ENCODE measurements at places on chromosomes 12 and 14. TPM values are rescaled to one million over a fixed set of nuclear protein-coding genes. Genes with fewer than 3 reads are reported as not detected.

WIF1 gene
- total RNA-seq: not detected

BEGAIN gene
- 6.0 TPM for total RNA-seq

DNA sequence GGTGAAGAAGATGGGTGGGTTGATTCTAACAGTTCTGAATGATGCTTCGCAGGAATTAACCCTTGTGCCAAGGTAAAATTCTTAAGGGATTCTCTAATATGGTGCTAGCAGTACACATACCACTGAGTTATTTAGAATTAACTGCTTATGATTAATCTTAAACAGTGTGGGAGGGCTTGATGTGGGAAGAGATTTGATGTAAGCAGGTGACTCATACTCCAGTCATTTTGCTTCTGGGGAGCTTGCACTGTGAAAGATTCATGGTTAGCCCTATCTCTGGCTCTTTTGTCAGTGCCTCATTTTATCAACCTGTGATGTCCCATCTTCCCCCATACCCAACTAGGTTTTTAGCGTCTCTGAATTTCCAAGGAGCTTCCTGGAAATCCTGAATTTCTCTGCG is 83.8 kb downstream of the NRXN3 start:
- H3K27me3 ChIP-seq: peaks cover 5% of the 10 kb centered on the region
- H3K36me3 ChIP-seq: no peaks in the 10 kb centered on the region
- H3K27ac ChIP-seq: peak overlapping the region; percentile 8

BDKRB2 gene
- not detected for total RNA-seq

DNA sequence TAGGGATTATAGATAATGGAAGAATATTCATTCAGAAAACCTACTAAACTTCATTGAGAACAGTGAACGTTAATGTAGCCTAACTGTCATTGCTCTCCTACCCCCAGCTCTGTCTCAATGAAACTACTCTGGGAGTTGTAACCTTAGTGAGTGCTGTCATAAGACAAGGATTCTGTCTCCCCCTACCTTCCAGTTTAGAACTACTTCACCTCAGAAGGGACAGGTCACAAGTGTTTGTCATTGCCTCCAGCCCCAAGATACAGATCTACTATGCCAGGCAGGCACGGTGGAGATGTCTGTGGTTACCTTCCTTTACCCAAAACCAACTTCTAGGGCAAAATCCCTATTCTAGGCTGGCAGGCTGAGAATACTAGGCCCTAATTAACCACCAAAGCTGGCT is 833.1 kb upstream of the SEL1L start:
- no peak for DNase-seq
- H3K4me3 ChIP-seq: no peak overlapping the region
- no peaks in the 10 kb centered on the region for H3K27me3 ChIP-seq

- H3K36me3 ChIP-seq: no peaks in the 10 kb centered on the region
- H3K27ac ChIP-seq: no peak overlapping the region
- peaks cover 13% of the 10 kb centered on the region for H3K27me3 ChIP-seq
- no peak for DNase-seq
These were observed 50.8 kb upstream of the PTHLH start for GRCh38 chr12:28023156-28023887.

ASCL4 gene
- not detected for total RNA-seq

GRCh38 chr12:92233346-92234015 is 87.8 kb upstream of the BTG1 start:
- peaks cover 26% of the 10 kb centered on the region for H3K4me1 ChIP-seq
- peaks cover 10% of the 10 kb centered on the region for H3K36me3 ChIP-seq
- no peak overlapping the region for H3K4me3 ChIP-seq
- peak overlapping the region; percentile 55 for H3K27ac ChIP-seq
- DNase-seq: no peak
- no peaks in the 10 kb centered on the region for H3K27me3 ChIP-seq

DNA sequence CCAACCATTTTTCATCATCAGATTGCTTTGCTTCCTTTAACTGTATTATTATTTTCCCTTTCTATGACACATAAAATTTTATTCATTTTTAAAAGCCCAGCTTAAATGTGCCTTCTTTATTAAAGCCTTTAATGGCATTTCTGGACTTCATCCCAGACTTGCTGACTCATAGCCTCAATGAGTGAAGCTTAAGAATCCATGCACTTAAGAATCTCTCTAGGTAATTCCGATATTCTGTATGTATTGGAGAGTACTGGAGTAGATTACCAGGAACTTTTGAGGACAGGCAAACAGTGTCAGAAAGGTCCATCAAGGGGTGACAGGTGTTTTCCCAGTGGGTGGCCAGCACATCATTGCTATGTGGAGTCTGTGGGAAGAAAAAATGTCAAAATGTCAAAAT is 107.9 kb downstream of the PTPRQ start:
- H3K27ac ChIP-seq: no peak overlapping the region
- H3K36me3 ChIP-seq: no peaks in the 10 kb centered on the region
- H3K27me3 ChIP-seq: no peaks in the 10 kb centered on the region
- no peak overlapping the region for H3K4me3 ChIP-seq
- no peak for DNase-seq

GRCh38 chr12:122845041-122845864 is 10.0 kb downstream of the HIP1R start:
- H3K4me3 ChIP-seq: no peak overlapping the region
- DNase-seq: no peak
- no peaks in the 10 kb centered on the region for H3K27me3 ChIP-seq
- no peaks in the 10 kb centered on the region for H3K36me3 ChIP-seq
- H3K27ac ChIP-seq: no peak overlapping the region

APOF gene
- total RNA-seq: not detected

TCL1B gene
- total RNA-seq: not detected

ADAM21 gene
- total RNA-seq: not detected

GRCh38 chr12:66648033-66648735 is 30.7 kb downstream of the GRIP1 start:
- peaks cover 1% of the 10 kb centered on the region for H3K27me3 ChIP-seq
- H3K36me3 ChIP-seq: no peaks in the 10 kb centered on the region
- DNase-seq: no peak
- no peak overlapping the region for H3K27ac ChIP-seq
- no peak overlapping the region for H3K4me3 ChIP-seq

DNA sequence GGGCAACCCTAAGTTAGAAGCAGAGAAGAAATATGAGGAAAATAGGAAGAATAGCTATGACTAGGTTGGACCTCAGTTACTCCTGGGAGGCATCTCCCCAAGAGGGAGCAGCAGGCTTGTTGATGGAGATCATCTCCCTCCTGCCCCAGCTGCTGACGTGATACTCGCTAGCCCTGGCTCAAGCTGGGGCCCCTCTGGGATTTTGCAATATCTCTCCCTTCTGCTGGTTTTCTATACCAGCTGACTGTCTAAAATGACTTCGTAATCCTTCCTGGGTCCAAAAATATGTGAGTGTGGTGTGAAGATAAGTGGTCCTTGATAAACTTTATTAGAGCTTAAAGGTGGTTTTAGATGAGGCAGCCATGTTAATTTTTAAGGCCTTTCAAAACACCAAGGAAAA is 4.5 kb upstream of the HECTD4 start:
- H3K36me3 ChIP-seq: no peaks in the 10 kb centered on the region
- peak overlapping the region; percentile 91 for H3K27ac ChIP-seq
- H3K27me3 ChIP-seq: peaks cover 2% of the 10 kb centered on the region
- H3K4me3 ChIP-seq: no peak overlapping the region
- H3K4me1 ChIP-seq: peaks cover 15% of the 10 kb centered on the region

CPNE8 gene
- total RNA-seq: 1.7 TPM

DNA sequence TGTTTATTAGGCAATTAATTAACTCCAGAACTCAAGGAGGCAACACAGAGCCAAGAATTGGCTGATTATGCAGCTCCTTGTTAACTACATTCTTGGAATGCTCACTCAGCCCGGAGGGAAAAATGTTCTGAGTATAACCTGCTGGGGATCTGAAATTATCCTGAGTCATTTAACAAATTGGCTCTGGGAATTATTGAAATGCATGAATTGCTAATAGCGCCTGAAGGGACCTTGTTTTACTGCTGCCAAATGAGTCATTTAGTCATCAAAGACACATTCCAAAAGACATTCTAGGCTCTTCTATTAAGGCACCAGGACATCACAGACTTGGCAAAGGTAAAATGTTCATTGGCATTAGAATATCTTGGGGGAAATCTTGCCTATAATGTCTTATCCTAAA is 13.0 kb downstream of the TMEM52B start:
- H3K27ac ChIP-seq: no peak overlapping the region
- H3K4me1 ChIP-seq: peaks cover 7% of the 10 kb centered on the region
- peaks cover 20% of the 10 kb centered on the region for H3K27me3 ChIP-seq

GRCh38 chr12:84946753-84947152 is 34.2 kb upstream of the SLC6A15 start:
- no peaks in the 10 kb centered on the region for H3K27me3 ChIP-seq
- no peak overlapping the region for H3K27ac ChIP-seq
- H3K4me3 ChIP-seq: no peak overlapping the region
- DNase-seq: no peak

GRCh38 chr14:105120056-105120455 is 48.5 kb downstream of the JAG2 start:
- peaks cover 20% of the 10 kb centered on the region for H3K27me3 ChIP-seq
- H3K27ac ChIP-seq: no peak overlapping the region
- no peak overlapping the region for H3K4me3 ChIP-seq
- no peak for DNase-seq
- no peaks in the 10 kb centered on the region for H3K36me3 ChIP-seq

CACNA1C gene
- total RNA-seq: 0.05 TPM

DNA sequence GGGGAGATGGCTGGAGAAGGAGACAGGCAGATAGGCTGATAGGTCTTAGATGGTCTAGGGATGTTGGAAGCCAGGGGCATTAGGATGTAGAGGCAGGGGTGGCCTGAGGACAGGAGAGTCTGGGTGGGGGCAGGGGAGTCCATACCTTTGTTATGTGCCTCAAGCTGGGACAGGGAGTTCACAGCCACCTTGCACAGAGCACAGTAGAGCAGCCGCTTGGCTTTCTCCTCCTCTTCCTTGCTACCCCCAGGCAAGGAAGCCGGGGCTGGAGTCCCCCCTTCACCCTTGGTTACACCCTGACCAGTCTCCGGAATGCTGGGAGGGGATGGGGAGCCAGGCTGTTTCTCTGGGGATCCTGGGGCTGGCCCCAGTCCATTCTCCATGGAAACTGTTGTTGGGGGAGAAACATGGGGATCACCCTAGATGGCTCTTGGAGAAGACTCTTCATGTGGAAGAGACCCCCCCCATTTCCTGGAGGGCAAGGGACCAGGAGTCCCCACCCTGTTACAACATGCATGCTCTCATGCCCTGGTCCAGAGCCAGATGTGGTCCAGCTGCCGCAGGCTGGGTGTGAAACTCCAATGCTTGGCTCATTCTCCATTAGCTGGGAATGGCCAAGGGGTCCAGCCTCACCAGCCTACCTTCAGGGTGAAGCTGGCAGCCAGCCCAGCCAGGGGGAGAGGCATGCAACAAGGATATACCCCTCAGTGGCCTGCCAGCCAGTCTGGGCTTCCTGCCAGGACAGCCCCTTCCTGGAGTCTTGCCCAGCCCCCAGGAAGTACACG is 7.2 kb upstream of the GPR84 start:
- peaks cover 3% of the 10 kb centered on the region for H3K27me3 ChIP-seq
- peak overlapping the region; percentile 18 for H3K27ac ChIP-seq
- no peak for DNase-seq
- no peaks in the 10 kb centered on the region for H3K36me3 ChIP-seq
- peaks cover 38% of the 10 kb centered on the region for H3K4me1 ChIP-seq

GRCh38 chr12:10293570-10294227 is 14.0 kb upstream of the KLRD1 start:
- no peaks in the 10 kb centered on the region for H3K27me3 ChIP-seq
- H3K27ac ChIP-seq: peak overlapping the region; percentile 86
- peaks cover 61% of the 10 kb centered on the region for H3K4me1 ChIP-seq

KRT71 gene
- total RNA-seq: not detected

DNA sequence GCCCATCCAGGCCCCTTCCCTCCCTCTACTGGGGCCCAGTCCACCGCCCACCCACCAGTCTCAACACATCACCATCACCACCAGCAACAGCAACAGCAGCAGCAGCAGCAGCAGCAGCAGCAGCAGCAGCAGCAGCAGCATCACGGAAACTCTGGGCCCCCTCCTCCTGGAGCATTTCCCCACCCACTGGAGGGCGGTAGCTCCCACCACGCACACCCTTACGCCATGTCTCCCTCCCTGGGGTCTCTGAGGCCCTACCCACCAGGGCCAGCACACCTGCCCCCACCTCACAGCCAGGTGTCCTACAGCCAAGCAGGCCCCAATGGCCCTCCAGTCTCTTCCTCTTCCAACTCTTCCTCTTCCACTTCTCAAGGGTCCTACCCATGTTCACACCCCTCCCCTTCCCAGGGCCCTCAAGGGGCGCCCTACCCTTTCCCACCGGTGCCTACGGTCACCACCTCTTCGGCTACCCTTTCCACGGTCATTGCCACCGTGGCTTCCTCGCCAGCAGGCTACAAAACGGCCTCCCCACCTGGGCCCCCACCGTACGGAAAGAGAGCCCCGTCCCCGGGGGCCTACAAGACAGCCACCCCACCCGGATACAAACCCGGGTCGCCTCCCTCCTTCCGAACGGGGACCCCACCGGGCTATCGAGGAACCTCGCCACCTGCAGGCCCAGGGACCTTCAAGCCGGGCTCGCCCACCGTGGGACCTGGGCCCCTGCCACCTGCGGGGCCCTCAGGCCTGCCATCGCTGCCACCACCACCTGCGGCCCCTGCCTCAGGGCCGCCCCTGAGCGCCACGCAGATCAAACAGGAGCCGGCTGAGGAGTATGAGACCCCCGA is 6.8 kb upstream of the RNU7-1 start:
- peak; percentile 87 for DNase-seq
- peaks cover 56% of the 10 kb centered on the region for H3K4me1 ChIP-seq
- H3K36me3 ChIP-seq: peaks cover 39% of the 10 kb centered on the region
- peak overlapping the region; percentile 98 for H3K27ac ChIP-seq
- H3K27me3 ChIP-seq: no peaks in the 10 kb centered on the region

- H3K36me3 ChIP-seq: no peaks in the 10 kb centered on the region
- no peak overlapping the region for H3K4me3 ChIP-seq
- no peaks in the 10 kb centered on the region for H3K4me1 ChIP-seq
- DNase-seq: peak; percentile 49
These were observed 59.4 kb downstream of the ZNF664 start for GRCh38 chr12:124032265-124032886.

EML1 gene
- total RNA-seq: 0.70 TPM

- DNase-seq: no peak
- no peaks in the 10 kb centered on the region for H3K4me1 ChIP-seq
- no peak overlapping the region for H3K27ac ChIP-seq
- H3K4me3 ChIP-seq: no peak overlapping the region
- peaks cover 1% of the 10 kb centered on the region for H3K27me3 ChIP-seq
These were observed 244.0 kb upstream of the FKBP4 start for GRCh38 chr12:2550561-2551411.

LRRK2 gene
- not detected for total RNA-seq

GRCh38 chr12:1922985-1923384 is 4.5 kb upstream of the CACNA2D4 start:
- no peak overlapping the region for H3K27ac ChIP-seq
- H3K4me1 ChIP-seq: peaks cover 9% of the 10 kb centered on the region
- no peaks in the 10 kb centered on the region for H3K36me3 ChIP-seq
- H3K27me3 ChIP-seq: peaks cover 5% of the 10 kb centered on the region

EID3 gene
- total RNA-seq: 4.8 TPM

CISTR gene
- total RNA-seq: not detected

DNA sequence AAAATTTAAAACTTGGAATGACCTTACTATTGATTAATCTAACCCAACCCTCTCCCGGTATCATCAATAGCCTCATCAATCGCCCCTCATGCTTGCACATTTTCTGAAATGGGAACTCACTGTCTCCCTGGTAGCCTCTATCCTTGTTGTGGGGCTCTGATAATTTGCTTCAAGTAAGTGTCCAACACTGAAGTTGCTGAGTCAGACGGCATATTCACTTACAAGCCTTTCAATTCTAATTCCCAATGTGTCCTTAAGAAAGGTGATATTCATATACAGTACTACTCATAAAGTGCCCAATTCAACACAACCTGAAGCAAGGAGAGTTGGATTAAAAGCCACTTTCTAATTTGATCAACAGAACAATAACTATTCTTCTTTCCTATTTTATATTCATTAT is 1146.1 kb upstream of the TMEM132C start:
- DNase-seq: no peak
- no peaks in the 10 kb centered on the region for H3K36me3 ChIP-seq
- H3K27ac ChIP-seq: no peak overlapping the region
- H3K27me3 ChIP-seq: peaks cover 3% of the 10 kb centered on the region
- H3K4me3 ChIP-seq: no peak overlapping the region

All from activated CD8-positive, alpha-beta T cell treated with anti-CD3 and anti-CD28 coated beads for 36 hours (primary cell).